Activated CD4-positive, alpha-beta T cell treated with anti-CD3 and anti-CD28 coated beads, Interleukin-2, amount 50 U/mL, for 1 hour (primary cell): ENCODE measurements at places on chromosomes 6 and 20.

GRCh38 chr20:3247638-3248037, 8.6 kb upstream of the SLC4A11 start:
- no peak for DNase-seq

DNA sequence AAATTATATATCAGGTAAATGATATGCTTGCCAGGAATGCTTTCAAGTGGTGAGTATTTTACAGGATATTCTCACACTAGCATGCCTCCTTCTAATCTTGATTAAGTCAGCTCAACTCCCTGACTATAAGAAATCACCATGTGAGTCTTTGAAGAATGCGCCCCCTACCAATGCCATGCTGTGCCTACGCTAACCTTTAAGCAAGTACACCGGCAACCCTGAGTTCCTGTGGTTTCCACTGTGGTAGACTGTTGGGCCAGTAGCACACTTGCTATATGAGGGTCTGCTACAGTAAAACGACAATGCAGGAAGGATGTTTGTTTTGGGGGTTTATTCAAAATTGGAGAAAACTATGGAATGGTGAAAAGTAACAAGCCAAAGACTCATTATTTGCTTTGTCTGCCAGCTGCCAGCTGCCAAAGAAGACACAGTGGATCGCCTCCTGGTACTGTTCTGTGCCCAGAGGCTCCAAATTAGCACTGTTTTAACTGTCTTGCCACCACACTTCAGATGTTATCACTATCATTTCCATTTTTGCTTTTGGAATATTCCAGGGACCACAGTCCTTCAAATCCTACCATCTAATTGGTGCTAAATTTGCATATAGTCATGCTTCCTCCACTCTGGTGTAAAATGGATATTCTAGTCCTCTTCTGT, 333.5 kb downstream of the RNGTT start:
- DNase-seq, result no peak

DNA sequence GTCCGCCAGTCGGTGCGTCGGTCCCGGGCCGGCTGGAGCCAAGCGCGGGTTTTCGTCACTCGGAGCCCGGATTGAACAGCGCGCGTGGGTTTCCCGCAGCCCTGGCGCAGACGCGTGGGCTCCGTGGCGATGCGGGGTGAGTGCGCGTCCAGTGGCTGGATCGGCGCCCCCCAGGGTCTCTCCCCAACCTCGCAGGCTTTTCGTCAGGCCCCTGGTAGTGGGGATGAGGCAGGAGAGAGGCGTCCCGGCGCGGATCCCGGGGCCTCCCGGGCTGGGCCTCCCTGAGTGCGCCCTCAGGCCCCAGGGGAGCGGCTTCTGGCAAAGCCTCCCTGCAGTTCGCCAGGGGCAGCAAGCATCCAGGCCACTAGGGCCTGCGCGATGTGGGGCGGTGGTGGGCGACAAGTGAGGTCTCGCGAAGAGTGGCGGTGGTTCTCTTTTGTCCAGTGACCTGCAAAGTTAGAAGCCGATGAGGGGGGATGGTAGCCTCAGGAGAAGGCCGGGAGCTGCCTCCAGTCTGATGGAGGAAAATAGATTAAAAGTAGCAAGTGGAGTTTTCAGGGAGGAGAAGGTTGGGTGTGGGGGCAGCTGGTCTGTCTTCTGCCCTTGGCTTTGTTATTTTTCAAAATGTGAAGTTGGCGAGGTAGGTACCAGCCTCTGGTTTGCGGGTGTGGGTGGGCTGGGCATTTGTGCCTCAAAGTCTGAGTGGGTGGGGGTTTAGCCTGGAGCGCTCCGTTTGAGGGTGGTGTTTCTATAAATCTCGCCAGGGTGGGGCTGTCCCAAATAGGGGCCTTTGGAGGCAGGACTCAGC, 1.6 kb downstream of the TOX2 start:
- peak; percentile 11 for DNase-seq

DNA sequence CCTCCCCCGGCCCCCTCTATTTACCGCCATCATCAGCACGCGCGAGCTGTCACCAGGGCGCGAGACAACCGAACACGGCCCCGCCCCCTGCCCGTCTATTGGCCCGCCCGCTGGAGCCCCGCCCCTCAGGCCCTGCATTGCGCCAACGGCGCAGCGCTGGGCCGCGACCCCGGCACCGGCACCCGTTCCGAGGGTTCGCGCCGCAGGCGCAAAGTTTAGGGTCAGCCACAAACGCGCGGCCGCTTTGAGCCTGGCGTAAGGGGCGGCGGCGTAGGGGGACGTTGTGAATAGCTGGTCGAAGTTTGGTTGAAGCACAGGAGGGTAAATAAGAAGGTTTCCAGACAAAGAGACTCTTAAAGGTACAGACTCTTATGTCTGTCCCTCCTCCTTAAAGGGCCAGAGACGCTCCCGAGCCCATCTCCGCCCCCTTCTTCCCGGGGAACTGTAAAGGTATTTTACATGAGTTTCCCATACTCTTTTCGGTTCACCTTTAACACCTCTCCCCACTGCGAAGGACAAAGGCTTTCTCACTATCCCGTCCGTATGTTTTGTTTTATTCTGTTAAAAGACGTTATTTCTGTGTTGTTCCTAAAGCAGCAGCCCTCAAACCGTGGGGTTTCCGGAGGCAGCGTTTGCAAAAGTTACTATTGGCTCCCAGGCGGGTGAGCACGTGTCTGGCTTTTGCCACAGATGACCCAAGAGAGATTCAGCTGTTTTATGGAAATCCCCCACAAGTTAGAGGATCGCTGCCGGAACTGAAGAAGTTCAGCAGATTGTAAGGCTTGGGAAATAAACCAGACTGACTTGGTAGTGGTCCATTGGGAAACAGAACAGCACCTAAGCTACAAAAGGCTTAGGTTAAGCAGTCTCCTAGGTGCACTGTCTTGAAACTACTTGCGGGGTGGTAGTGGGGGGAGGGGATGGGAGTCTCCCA, at the start of gene USP49:
TSS of gene USP49 (minus strand) at position 76 of the 934 bp plus-strand sequence. CDS start 88,392 bp downstream, outside the sequence.
- DNase-seq, result peak; percentile 92

DNA sequence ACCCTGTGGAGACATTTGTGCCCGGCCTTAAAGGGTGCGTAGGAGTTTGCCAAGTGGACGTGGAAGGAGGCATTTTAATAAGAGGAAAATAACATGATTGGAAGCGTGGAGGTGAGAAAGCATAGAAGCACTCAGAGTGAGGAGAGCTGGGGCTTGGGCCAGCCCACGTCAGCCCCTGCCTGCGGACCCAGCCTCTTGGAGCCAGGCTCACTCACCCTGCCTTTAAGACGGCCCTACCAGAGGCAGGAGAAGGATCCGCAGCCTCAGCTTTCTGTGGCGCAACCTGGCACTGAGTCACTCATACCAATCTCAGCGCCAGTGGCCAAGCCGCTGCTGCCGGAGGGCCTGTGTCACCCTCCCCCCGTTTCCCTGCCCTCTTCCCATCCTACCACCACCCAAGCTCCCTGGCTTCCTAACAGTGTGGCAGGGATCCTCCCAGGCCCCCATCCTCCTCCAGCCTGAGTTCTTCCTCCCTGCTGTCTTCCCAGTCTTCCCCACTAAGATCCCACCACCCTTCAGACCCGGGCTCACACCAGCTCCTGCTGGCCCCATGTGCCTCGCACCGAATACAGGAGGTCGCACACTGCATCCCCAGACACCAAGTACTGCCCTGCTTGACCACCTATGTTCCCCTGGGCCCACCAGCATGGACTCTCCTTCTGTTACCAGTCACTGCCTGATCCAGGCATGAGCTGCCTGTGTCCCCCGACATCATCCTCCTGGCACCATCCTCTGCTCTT, 285.2 kb downstream of the UST start:
- DNase-seq, result peak; percentile 36

- DNase-seq, result no peak
These were observed 3.7 kb downstream of the TFB1M start for GRCh38 chr6:155310596-155310995.

DNA sequence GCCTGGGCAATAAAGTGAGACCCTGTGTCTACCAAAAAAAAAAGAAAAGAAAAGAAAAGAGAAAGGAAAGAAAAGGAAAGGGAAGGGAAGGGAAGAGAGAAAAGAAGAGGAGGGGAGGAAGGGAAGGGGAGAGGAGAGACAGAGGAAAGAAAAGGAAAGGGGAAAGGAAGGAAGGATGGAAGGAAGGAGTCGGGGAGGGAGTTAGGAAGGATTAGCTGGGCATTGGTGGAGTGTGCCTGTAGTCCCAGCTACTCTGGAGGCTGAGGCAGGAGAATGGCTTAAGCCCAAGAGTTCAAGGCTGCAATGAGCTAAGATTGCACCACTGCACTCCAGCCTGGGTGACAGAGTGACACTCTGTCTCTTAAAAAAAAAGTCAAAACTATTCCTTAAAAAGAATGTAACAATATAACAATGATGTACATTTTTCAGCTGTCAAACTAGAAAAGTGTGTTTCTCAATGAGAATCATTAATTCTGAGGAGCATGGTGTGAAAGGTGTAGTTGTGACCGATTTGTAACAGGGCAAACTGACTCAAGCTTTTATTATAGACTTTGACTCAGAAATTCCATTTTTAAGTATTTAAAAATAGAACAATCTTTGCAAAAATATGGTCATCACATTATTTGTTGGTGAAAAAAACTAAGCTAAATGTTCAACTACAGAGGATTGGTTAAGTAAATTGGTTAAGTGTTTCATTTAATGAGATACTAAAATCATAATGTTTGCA, 14.7 kb downstream of the SNRPB start:
- no peak for DNase-seq

DNA sequence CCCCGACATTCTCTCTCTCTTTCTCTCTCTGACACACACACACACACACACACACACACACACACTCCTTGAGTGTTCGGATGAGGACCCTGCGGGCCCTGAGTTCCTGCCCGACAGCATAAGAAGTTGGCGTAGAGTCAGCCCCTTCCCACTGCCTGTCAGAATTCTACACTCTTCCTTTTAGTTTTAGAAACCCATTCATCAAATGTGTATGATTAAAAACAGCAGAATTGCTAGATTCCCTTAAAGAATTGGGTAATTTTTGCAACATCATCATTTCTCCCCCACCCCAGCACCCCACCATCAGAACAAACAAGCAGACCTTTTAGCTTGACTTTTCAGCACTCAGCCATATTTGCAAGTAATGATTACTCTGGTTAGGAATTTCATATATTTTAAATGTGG, 322.8 kb downstream of the FARS2 start:
- DNase-seq, result no peak

DNA sequence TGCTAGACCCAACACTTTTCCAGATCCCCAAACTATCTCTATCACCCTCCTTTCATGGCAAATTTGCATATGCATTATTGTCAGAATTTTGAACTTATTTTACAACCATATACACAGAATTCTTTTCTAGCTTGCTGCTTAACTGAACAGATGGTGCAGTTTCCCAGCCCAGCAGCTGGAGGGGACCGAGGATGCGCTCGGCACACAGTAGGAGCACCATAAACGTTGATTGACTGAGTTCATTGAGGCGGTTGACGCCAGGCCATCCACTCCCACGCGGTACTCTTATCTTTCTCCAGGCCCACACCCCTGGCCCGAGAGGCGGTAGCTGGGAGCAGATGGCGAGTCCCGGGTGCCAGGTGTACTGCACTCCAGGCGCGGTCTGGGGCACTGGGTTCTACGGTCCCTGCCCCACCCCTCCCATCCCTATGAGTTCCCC, 6.8 kb upstream of the SOX4 start:
- no peak for DNase-seq

DNA sequence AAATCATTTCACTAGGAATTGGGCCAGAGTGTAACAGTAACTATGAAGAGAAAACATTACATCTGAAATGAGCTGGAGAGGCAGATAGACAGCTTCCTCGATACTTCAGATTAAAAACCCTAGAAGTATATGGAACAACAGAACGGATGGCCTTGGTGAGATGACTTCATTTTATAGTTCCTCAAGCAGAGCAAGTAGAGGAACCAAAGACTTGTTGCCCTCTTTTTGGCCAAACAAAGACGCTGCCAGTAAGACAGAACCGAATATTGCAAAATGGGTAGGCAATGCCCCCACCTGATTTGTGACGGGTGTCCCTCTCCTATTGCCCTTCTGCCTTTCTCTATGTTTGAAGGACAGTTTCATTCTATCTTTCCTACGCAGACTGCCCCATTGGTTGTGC, 53.5 kb downstream of the AGPAT4 start:
- DNase-seq, result no peak

DNA sequence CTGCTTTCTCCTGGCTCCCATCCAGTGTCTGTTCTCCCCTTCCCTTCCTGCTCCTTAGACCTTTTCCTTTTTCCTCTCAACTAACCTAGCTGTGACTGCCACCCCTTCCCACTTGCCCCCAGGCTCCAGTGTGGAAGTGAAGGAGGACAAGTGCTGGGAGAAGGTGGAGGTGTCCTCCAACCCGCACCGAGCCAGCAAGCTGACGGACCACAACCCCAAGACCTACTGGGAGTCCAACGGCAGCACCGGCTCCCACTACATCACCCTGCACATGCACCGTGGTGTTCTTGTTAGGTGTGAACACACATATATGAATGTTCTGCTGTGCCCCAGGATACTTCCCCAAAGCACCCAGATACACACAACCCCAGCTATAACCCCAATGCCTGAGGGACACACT, 18.5 kb downstream of the CUL9 start:
- DNase-seq, result no peak

- DNase-seq, result no peak
These were observed 50.8 kb upstream of the NRN1 start for GRCh38 chr6:6057442-6058053.

DNA sequence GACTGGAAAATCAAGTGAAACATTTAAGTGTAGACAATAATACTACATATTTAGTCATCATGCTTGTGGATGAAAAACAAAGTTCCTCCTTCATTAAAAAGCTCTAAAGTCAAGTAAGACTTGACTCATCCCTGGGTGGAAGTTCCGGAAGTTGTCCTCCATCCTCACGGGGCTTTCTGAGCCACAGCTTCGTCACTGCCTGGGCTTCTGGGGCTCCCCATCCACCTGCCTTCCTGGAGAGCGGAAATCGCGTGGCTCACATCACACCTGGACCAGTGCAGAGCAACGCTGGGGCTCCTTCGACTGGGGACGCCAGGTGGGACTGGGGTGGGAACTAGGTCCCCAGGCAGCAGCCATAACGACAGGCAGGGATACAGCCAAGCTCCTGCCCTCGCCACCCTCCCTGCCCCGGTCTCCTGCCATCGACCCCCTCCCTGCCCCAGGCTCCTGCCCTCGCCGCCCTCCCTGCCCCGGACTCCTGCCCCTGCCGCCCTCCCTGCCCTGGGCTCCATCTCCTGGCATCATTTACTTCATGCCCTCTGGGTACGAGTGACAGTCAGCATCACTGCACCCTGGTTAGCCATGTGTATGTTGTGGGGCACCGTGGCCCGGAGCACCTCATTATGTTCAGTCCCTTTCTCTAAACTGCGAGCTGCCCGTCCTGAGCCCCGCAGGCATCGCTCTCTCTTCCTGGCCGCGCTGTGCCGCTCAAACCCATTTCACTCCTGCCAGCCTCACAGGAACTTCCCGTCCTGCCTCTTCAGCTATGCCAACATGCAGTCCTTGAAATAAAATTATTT, 12.9 kb downstream of the THBS2 start:
- no peak for DNase-seq
